ENCODE measurements at places on chromosomes 7 and 10.

- no peak for DNase-seq
Measured at GRCh38 chr10:118216020-118216419, 126.1 kb downstream of the FAM204A start.

DNA sequence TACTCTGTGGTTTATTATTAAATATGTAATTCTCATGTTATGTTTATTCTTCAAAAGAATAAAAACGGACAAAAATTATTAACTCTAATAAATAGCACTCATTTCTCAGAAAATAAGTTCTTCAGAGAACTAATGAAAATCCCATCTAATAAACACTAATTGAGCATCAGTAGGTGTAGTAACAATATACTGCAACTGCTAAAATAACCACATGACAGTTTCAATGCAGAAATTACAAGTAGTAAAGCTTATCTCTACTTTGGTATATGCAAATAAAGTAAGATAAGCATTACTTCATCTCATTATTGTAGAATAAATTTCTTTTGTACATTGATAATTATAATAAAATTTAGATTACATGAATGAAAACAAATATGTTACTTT is 56.4 kb upstream of the DKK1 start:
- DNase-seq: no peak

- DNase-seq: peak; percentile 57
Measured at GRCh38 chr7:40316176-40316575, 181.4 kb downstream of the SUGCT start.

DNA sequence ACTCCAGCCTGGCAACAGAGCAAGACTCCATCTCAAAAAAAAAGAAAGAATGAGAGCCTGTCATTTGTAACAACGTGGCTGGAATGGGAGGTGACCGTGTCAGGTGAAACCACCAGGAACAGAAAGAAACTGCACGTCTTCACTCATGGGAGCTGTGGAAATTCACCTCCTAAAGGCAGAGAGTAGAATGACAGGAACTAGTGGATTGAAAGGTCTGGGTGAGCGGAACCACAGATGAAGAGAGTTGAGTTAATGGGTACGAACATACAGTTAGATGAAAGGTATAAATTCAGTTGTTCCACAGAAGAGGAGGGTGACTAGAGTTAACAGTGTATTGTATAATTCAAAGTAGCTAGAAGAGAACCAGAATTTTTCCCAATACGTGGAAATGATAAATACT is 78.6 kb downstream of the MAD1L1 start:
- DNase-seq: peak; percentile 28

- DNase-seq: no peak
Measured at GRCh38 chr10:89158446-89158845, 48.7 kb downstream of the CH25H start.

DNA sequence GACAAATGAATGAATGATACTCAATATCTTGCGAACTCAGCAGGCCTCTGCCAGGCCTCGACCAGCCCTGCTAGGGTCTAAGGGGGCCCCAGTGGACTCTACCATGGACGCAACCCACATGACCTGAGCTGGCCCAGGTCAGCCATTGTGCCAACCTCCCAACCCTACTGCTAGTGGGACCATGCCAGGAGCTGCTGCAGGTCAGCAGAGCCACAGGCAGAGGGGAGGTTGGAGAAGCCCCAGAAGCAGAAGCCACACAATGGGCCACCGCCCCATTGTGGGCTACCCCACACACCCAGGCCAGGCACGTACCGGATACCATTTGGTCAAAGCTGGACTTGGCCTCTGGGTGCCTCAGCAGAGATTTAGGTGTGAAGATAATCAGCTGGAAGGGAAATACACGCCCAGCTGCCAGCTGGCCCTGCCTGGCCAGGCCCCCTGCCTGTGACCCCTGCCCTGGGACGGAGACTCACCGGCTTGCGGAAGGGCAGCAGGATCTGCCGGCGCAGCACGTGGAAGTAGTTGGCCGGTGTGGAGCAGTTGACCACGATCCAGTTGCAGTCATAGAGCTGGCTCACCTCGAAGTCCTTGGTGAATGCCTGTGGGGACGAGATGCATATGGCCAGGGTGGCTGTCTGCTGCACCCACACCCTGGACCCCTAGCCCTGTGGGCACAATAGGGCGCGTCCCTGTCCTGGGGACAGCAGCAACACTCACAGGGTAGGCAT is 24.5 kb downstream of the OGDHL start:
- no peak for DNase-seq

DNA sequence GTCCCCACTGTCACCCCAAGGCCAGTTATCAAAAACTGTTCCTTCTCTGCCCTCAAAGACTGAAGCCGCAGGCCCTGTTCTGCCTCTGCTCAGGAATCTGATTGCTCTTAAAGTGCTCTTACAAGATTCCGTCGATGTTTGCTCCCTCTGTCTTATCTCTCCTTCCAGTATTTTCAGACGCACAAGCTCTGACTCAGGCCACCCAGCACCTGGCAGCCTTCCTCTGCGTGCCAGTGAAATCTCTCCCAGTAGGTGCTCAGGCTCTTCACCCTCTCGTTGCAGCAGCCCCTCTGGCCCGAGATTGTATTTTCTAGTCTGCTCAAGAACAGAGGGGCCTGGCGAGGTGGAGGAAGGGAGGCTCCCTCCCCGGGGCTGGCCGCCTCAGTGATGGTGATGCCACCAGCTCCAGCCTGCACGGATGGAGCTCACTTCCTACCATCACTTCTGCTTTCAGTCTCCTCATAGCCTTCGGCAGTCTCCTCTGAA is 276.2 kb downstream of the USP6NL start:
- no peak for DNase-seq

GRCh38 chr7:154287356-154287755 is 235.2 kb downstream of the DPP6 start:
- no peak for DNase-seq

GRCh38 chr7:129684777-129685176 is 73.3 kb downstream of the NRF1 start:
- no peak for DNase-seq

- DNase-seq: no peak
Measured at GRCh38 chr10:71627956-71628355, 91.6 kb downstream of the C10orf105 start.

DNA sequence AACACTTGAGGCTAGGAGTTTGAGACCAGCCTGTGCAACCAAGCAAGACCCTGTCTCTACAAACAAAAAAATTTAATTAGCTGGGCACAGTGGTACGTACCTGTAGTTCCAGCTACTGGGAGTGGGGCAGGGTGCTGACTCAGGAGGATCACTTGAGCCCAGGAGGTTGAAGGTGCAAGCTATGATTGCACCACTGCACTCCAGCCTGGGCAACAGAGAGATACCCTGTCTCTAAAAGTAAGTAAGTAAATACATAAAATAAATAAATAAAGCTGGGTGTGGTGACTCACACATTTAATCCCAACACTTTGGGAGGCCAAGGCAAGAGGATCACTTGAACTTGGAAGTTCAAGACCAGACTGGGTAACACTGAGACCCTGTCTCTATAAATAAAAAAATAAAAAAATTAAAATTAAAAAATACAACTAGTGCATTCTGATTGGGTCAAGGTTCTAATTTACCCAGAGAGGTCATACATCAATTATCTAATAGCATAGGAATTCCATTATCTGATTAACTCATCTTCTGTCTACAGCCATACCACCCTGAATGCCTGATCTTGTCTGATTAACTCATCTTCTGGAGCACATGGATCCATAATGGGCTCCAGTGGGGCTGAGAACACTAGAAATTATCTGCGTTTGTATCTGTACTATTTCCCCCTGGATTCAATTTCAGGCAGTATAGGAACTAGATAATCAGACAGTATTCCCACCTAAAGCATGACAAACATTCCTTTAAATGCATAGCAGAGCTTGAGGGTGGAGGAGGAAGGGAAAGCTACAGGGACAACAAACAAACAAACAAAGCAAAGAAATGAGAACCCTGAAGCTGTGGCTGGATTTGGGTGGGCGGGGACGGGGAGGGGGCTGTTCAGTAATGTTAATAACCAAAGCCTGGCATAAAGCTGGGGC is 21.0 kb upstream of the HILPDA start:
- DNase-seq: no peak

DNA sequence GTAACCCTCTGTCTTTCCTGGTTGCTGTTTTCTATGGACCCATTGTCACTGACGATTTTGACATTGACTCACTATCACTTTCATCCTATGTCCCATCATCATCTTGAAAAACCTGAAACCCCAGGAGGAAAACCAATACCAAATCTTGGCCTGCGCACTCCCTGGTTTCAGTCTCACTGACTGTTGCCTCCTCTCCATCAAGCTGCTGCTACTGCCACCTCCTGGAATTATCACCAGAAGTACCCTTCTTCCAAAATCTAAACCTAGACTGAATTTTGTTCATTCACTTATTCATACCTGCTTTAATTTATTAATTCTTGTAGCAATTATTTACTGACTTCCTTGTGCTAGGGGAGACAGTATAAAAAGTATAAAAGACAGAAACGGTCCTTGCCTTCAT is 44.5 kb upstream of the ACBD5 start:
- peak; percentile 59 for DNase-seq

GRCh38 chr7:131021902-131022301 is 287.9 kb upstream of the KLF14 start:
- DNase-seq: peak; percentile 91

DNA sequence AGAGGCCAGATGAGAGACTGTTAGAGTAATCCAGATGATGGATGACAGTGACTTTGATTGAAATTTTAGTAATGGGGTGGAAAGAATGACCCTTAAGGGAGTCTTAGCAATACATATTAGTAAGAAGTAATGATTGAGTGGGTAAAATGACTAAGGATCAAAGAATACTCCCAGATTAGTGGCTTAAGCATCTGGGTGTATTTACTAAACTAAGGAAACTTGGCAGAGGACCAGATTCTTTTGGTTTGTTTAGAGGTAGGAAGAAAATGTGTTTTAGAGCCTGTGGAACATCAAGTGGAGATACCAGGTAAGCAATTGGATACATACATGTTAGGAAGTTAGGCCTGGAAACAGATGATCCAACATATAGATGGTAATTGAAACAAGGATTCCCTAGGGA is 58.8 kb upstream of the ADRA2A start:
- DNase-seq: no peak

GRCh38 chr7:38775506-38776175 is 133.3 kb downstream of the VPS41 start:
- DNase-seq: no peak

DNA sequence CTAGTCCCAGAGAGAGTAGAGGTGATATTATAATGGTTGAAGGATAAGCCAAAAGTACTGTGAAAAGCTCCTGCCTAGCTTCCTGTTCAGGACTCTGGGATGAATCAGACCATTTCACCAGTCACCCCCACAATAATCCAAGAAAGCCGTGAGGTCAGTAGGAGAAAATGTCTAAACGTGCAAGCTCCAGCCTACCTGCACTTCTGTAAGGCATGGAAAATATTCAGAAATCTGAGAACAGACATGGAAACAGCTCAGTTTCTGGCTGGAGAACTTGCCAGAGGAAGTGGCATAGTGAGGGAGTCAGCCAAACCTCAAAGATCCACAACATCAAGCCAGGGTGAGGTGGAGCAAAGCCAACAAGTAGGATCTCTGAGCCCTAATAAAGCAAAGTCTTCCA is 58.2 kb downstream of the ELAPOR2 start:
- DNase-seq: no peak

- no peak for DNase-seq
Measured at GRCh38 chr10:131248376-131249165, 63.0 kb downstream of the TCERG1L start.

DNA sequence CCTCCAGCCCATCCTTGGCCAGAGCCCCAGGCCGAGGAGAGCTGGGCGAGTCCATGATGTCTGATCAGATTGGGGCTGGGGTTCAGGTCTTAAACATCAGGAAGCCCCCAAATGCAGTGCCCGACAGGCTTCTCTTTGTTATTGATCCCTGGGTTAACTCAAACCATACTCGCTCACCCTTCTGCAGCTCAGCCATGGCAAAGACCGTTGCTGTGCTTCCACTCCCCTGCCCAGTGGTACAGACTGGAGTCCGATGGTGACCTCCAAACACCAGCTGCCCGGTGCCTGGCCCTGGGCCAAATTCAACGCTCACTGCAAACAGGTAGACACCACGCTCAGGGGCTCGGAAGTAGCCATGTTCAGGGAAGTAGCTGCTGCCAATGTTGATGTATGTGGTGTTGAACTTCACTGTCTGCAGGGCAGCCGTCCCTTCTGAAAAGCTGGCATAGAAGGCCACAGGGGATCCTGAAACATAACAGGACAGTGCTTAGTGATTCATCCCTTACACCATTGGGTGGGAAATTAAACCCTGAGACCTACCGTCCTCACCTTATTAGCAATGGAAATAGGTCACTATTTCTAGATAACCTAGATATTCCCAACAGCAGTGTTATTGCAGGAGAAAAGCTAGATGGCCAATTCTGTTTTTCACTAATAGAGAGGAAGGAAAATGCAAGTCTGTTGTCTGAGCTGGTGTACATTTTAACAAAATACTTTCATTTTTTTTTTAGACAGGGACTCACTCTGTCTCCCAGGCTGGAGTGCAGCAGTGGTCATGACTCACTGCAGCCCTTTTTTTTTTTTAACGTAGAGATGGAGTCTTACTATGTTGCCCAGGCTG is 20.5 kb downstream of the MMRN2 start:
- DNase-seq: no peak

DNA sequence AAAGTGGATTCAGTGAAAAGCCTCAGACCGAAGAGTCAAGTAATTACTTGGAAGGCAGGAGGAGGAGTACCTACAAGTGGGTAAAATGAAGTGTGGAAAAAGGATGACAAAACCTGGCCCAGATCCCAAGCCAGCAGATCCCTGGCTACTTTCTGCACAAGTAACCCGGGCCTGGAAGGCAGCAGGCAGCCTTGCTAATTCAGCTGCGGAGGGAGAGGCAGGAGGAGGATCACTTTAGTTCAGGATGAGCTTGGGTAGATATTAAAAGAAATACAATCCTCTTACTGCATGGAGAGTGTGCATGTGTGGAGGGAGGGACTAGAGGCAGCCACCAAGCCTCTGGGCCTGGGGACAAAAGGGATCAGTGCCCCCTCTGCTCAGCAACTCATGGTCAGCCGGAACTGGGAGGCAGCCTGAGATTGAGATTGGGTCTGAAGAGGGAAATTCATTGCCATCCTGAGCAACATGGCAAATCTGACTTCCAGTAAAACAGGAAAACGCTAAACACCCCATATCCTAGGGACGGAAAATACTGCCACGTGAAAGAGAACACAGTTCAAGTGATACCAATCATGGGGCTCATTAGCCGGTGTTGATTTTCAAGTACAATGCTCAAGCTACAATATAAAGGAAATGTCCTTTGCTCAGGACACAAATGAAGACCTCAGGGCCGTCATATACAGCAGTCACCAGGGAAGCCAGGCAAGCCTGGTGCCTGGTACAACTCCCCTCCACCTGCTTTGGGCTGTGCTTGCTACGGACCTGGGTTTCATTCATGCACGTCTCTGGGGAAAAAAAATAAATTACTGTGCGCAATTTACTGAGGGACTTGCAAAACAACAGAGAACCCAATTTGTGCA is 1.3 kb downstream of the AMPH start:
- DNase-seq: no peak

GRCh38 chr7:138029941-138030340 is 28.1 kb upstream of the CREB3L2 start:
- no peak for DNase-seq

- DNase-seq: peak; percentile 51
Measured at GRCh38 chr7:69403169-69403568, 195.1 kb upstream of the AUTS2 start.

Measured in SK-MEL-5 (cell line).